ENCODE measurements at places on chromosomes 16 and 17. TPM values are rescaled to one million over a fixed set of nuclear protein-coding genes. Genes with fewer than 3 reads are reported as not detected.

DNA sequence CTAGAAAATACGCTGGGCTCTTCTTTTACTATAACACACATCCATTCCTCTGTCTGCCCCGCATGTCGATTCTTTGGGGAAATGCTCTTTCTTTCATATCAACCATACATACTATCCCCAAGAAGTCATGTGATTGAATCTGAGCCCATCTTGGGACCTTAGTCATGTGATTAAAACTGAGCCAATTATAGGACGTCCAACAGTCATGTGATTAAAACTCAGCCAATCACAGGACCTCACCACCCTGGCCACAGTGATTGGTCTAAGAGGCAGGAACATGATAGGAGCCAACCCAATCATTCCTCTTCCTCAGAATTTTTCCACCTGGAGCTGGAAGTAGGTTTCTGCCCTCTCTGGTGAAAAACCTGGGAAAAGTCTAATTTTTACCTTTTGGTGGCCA, 78.8 kb downstream of the TMEM114 start:
- DNase-seq, result no peak

FASN gene
- total RNA-seq, result 52.5 TPM

- no peak for DNase-seq
These were observed 10.4 kb upstream of the HLF start for GRCh38 chr17:55254375-55254774.

PIRT gene
- total RNA-seq, result not detected

DNA sequence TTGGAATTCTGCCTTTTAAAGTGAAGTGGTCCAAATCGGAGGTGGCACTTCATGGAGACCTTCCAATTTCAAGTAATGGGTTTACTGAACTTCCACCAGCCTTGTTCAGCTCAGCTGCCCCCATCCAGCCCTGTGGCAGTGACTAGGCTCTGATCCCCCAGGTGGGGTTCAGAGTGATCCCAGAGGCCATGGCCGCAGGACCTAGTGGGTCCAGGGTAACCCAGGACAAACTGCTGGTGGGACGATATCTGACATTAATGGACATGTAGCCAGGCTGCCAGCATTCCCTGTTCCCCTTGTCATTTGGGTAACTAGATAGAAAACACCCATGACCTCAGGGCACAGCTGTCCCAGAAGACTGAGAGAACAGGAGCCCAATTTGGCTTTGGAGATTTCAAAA, 209.9 kb downstream of the GSG1L start:
- DNase-seq, result no peak

- DNase-seq, result no peak
These were observed 1.3 kb upstream of the PSMB3 start for GRCh38 chr17:38751144-38751807.

AURKB gene
- total RNA-seq, result 1.7 TPM

GH2 gene
- total RNA-seq, result not detected

- no peak for DNase-seq
These were observed 162.0 kb downstream of the SALL1 start for GRCh38 chr16:50989047-50989446.

GRCh38 chr17:61495161-61495857, 43.1 kb downstream of the TBX4 start:
- DNase-seq, result no peak

DNA sequence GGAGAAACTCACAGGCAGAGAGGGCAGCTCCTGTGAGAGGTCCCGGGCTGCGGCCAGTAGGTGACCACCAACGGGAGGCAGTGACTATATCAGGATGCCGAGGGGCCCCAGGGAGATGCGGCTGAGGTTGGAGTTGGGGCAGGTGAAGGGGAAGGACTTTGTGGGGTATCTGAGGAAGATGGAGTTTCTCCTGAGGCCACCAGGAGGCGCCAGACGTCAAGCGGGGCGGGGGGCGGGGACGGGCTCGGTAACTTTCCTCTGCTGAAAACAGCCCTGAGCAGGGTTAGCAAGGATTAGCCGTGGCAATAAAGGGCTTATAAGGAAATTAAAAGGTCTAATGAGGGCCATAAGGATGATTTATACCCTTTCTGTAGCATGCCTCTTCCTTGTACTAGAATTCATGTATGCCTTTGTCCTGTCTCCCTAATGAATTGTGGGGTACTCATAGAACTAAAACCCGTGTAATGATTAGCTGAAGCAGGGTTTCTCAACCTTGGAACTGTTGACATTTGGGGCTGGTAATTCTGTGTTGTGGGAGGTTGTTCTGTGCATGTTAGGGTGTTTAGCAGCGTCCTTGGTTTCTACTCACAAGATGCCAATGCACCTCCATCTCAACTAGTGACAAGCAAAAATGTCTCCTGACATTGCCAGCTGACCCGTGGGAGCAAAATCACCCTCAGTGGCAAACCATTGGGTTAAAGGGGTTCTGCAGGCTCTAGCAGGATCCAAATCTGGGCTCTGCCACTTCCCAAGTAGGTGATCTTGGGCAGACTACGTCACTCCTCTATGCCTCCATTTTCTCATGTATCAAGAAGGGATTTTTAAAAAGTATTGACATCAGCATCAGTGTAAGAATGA, 74.8 kb upstream of the GRIN2A start:
- peak; percentile 50 for DNase-seq

DNA sequence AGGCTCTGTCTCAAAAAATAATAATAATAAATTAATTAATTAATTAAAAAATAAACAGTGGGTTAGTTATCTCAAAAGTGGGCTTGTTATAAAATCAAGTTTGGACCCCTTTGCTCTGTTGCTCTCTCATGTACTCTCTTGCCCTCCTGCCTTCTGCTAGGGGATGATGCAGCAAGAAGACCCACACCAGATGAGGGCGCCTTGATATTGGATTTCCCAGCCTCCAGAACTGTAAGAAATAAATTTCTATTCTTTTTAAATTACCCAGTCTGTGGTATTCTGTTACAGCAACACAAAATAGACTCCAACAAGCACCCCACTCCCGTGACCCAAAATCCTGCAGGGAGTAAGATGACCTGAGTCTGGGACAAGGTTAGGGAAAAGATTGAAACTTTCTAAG, 2.1 kb upstream of the ZNF652 start:
- no peak for DNase-seq

DNA sequence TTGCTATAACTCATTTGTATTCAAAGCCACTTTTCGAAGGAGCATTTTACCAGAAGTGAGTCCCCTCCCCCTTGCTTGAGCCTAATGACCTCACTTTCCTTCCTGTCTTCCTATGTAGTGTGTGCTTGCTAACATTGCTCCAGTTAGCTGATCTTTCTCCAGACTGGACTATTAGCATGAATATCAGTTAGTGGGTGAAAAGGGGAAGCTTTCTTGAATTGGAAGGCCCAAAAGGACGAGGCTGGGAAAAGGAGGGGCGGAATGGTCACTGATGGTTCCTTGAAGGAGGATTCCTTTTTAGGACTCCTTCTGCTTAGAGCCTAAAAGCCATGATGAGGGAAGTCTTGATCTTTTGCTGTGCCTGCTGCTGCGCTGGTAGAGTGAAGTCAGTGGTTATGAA, 11.9 kb downstream of the MAP3K3 start:
- DNase-seq, result no peak

DNA sequence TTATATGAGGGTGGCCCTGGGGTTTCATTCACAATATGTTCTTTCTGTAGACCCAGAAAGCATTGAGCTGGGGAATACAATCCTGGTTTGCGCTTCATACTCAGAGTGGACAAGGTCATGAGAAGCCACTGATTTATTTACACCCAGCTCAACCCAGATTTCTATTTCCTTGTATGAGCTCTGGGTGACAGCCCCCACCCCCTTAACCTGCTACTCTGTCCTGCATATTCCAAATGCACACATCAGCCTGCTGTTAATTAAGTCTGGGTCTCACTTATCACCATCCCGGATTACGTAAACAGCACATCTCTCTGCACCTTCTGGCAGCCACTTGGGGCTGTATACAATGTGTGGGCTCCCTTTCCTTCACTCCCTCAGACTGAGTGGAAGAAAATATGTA, 102.4 kb downstream of the DNAH9 start:
- DNase-seq, result no peak

DNA sequence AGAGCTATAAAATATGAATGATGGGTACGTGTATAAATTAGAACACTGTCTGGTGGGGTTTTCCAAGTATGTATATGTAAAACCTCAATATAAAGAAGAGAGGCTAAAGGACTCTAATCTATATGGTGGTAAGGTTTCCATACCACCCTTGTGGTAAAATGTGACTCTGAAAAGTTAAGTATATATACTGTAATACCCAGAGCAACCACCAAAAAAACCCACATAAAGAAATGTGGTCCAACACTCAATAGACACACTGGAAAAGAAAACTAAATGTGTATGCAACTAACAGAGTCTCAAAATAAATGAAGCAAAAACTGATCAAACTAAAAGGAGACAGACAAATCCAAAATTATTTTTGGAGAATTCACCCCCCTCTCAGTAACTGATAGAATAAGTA, 72.2 kb downstream of the XPO6 start:
- no peak for DNase-seq

SCNN1B gene
- total RNA-seq, result not detected

GRCh38 chr17:44203731-44204440, 4.2 kb upstream of the ATXN7L3 start:
- DNase-seq, result no peak

DNA sequence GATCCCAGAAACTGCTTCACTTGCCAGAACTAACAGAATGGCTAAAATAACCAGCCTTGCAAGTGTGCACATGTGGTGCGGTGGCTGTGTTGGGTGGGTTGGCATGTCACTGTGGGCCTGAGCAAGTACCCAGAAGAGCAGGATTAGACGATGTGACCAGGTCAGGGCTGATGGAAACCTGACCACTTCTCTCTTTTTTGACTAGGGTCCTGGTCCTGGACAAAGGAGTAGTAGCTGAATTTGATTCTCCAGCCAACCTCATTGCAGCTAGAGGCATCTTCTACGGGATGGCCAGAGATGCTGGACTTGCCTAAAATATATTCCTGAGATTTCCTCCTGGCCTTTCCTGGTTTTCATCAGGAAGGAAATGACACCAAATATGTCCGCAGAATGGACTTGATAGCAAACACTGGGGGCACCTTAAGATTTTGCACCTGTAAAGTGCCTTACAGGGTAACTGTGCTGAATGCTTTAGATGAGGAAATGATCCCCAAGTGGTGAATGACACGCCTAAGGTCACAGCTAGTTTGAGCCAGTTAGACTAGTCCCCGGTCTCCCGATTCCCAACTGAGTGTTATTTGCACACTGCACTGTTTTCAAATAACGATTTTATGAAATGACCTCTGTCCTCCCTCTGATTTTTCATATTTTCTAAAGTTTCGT, 16.7 kb downstream of the ANKRD40 start:
- no peak for DNase-seq

GAS2L2 gene
- 0.26 TPM for total RNA-seq

GRCh38 chr16:1182950-1183907, 30.3 kb downstream of the CACNA1H start:
- DNase-seq, result no peak

LRRC37A gene
- 4.6 TPM for total RNA-seq

DNA sequence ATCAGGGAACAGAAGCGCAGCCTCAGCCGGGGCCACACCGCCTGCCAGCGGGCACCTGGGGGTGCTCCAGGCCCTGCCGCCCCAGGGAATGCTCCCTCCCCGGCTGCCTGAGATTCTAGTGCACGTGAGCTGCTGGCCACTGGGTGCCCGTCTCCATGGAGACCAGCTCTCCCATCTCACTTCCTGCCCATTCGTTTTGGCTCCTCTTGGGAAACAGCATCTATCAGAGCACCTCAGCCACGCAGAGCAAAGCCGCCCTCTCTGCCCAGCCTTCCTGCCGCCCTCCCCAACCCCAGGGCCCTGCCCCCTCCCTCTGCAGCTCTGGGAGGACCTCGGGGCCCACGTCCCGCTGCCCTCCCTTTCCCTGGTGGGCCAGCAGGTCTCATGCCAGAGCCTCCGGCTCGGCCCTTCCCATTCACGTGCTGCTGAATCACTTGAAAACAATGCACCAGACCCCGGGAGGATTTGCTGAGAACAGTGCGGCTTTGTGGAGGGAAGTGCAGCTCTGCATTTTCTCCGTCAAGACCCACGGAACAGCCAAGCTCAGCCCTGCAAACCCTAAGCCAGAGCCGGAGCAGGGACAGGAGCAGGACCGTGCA, 19.4 kb downstream of the CEP295NL start:
- no peak for DNase-seq

- DNase-seq, result no peak
These were observed 11.9 kb upstream of the GSE1 start for GRCh38 chr16:85601272-85601639.

DNA sequence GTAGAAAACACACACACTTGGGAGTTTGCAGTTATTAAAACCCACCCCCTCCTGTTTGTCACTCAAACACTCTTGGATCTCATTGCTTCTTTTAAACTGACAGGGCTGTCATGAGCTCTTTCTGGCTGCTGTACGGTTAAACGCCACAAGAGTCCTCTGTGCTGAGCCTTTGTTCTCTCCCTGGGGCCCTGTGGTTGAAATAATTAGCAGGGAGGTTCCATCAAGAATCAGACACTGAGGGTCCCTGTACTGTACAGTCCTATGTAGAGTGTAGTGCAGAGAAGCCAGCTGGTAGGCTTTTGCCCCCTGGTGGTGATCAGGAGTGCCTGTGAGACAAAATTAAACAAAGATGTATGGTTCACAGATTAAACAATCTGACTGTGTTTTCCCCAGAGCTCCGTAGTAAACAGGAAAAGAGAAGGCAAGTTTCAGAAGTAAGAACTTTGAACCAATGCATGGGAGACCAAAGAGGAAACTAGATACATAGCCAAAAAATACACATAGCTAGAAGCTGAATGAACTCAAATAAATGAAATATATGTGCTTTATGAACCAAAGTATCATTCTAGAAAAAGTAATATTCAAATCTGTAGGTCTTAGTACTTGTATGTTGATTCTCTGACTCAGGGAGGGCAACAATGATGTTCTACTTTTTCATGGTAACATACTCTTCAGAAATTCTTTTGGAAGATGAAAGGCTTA, 1.4 kb upstream of the SSH2 start:
- peak; percentile 48 for DNase-seq

- no peak for DNase-seq
These were observed 31.6 kb downstream of the IQCK start for GRCh38 chr16:19749571-19750080.

DNA sequence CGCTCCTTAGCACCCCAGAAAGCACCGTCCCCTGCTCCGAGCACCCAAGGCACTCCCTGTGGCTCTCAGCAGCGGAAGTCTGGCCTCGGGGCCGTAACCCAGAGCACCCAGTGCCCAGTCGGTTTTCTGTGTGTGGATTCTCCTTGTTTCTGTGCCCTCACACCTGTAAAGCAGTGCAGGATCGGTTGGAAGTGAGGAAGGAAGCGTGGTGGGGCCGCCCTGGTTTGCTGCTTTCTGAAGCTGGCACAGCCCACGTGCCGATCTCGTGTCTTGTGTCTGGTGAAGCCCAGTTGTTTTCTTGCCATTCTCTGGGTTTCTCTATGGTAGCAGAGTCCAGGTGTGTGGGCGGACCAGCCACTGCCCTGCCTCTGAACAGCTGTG, 3.7 kb downstream of the ACSF3 start:
- DNase-seq, result no peak

Measured in T-cell (primary cell).